ENCODE measurements at places on chromosomes 6 and 20.

DNA sequence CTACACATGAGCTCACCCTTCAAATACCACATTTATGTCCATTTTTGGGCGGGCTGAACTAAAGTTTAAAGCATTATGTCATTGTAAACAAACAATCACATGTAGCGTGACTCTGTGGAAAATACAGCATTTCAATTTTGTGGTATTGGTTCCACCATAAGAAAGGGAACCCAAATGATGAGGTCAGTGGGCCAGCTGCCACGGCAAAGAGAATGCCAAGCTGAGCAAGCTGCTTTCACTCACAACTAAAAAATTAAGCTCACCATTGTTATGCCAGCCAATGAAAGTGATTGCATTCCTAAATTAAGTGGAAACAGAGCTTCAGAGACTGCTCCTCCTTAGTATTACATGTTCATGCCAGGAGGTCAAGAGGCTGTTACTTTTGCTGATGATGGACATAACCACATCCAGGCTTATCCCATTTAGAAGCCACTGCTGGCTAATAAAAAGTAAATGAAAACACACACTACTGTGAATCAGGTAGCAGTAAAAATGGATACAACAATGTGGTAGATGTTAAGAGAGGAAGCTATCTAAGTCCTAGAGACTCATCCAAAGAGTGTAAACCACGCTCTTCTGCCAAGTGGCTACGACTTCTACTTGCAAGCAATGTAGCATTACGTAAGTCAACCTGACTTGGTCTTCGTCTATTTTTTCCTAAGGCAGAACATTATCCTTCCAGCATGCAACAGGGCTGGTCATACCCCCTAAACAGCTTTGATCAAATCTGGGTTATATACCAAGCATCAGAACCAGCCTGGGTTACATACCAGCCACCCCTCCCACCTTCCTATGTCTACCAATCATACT, 164.8 kb downstream of the BACH2 start:
- DNase-seq: no peak

- no peak for DNase-seq
These were observed 141.1 kb upstream of the SLC24A3 start for GRCh38 chr20:19071446-19071725.

- no peak for DNase-seq
These were observed 208.5 kb upstream of the CITED2 start for GRCh38 chr6:139582956-139583355.

GRCh38 chr6:29631860-29632731, 887 bp downstream of the GABBR1 start:
- no peak for DNase-seq

DNA sequence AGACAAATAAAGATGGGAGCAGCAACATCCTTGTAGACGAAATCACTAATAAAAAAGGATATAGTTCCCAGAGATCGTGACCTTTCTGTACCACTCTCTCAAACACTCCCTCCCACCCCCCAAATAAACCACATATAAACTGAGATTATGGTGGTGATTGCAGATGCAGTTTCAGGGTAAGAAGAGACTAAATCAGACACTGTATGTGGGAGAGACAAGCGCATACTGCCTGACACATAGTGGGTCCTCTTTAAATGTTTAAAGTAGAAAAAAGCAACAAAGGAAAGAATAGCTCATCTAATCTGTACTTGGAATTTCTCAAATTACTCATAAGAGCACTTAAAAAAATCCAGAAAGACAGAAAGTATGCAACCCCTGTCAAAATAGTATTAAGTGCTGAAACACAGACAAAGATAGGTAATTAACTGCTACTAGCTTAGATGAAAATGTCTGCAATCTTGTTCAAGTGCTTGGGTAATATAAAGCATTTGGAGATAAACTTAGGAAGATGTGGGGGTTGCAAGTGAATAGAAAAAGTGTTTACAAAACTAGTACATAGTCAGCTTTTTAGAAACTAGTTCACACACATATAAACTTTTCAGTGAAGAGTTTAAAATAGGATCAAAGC, 151.6 kb downstream of the BACH2 start:
- no peak for DNase-seq

DNA sequence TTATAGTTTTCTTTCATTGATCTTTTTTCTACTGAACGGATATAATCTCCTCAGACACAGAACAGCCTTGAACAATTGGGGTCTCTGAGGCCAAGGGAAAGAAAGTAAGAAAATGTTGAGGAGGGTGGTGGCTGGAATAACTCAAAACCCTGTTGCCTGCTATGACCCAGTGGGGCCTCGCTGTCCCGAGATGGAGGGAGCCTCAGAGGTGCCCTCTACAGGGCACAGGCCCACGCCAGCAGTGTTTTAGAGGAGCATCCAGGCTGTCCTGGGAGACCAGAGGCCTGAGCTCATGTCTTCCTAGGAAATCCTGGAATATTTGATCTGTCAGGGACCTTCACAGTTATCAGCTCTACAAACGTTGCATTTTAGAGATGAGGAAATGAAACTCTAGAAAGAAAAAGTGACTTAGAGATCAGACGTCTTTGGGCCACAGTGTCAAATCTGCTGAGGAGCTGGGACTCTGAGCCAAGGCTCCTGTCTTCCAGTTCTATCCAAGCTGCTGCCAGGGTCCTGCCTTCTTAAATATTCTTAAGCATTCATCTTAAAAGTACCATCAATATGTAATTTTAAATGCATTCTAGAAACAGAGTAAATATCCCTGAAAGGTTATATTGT, 26.3 kb downstream of the ALDH5A1 start:
- DNase-seq: no peak

- no peak for DNase-seq
These were observed 38.7 kb downstream of the NCOA7 start for GRCh38 chr6:125829433-125829832.

DNA sequence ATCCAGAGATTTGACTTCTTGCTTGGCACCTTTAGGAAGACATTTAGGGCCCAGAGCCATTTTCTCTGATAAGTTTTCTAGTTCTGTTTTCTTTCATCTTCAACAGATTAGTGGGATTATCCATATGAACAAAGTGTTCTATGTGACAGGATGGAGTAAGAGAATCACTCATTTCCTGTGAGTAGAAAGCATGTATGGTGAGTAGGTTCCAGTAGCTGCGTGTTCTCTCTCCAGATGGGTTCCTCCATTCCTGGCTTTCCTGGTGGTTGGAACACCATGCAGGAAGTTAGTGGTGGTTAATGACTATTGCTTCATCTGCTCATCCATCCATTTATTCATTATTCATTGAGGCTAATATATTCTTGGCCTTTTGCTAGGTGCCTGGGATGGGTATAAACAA, 54.0 kb downstream of the EFCAB8 start:
- DNase-seq: no peak

GRCh38 chr6:14665827-14666724, 548.5 kb downstream of the CD83 start:
- DNase-seq: no peak

- DNase-seq: no peak
These were observed 53.6 kb upstream of the BHLHE23 start for GRCh38 chr20:63060057-63060991.

DNA sequence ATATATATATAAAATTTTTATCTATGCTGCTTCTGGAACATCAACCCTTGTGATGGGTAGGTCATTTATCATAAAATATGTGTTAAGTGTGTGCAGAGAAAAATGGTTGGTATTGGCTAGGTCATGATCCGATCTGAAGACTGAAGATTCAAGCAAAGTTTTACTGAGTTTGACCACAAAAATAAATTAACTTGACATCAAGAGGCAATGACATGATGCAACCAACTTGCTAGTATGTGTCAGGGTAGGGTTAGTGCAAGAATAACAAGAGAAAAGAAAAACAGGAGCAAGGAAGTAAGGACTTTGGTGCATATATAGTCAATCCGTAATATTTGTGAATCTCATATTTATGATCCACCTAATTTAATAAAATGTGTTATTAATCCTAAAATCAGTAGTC, 1202.0 kb upstream of the ADGRB3 start:
- DNase-seq: no peak

GRCh38 chr20:2385496-2385895, 4.8 kb downstream of the TGM6 start:
- DNase-seq: no peak

GRCh38 chr20:24981790-24982189, 10.8 kb downstream of the APMAP start:
- no peak for DNase-seq

- DNase-seq: no peak
These were observed 20.4 kb upstream of the MEP1A start for GRCh38 chr6:46772762-46773161.

- no peak for DNase-seq
These were observed 3.8 kb upstream of the DYNLRB1 start for GRCh38 chr20:34512266-34512954.

DNA sequence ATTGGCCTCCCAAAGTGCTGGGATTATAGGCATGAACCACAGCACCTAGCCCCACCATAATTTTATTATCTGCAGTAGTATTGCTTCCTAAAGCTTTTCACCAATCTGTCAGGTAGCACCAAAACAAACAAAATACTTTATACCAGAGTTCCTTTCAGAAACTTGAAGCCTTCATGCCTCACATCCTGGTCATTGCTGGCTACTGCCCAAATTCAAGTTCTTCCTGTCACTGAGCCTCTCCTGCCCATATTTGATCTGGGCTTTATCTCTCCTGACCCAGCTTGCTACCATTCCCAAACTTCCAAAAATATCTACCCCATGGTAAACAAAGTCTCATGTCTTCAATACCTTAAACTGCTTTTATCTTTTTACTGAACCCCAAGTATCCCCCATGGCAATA, 34.9 kb upstream of the DST start:
- no peak for DNase-seq

GRCh38 chr20:24851346-24852019, 97.6 kb upstream of the CST7 start:
- DNase-seq: no peak

- no peak for DNase-seq
These were observed 80.0 kb upstream of the FUT9 start for GRCh38 chr6:95935736-95936135.

DNA sequence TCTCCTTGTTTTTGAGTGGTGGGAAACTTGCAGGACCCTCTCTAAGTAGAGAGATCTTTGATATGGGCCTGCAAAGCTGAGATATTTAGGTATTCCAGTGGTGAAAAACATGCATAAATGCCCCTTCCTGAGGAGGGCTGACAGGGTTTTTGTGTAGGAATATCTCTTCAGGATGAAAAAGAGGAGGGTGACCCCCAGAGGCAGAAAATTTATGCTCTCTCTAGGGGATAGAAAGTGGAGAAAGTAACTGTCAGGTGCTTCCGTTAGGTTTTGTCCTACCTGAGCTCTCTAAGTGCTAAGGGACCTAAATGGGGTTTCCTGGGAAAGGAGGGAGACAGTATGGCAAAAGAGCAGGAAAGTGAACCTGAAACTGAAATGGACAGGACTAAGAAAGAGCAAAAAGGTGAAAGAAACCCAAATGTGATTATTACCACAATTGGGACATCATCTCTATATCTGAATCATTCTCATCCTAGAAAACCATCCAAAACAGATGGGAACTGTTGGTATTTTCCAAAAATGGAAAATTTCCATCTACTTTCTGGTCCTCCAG, 2.0 kb downstream of the COL19A1 start:
- DNase-seq: no peak

GRCh38 chr6:15620611-15621010, 42.2 kb downstream of the DTNBP1 start:
- DNase-seq: no peak

GRCh38 chr6:4066029-4066755, 12.7 kb downstream of the FAM217A start:
- no peak for DNase-seq

DNA sequence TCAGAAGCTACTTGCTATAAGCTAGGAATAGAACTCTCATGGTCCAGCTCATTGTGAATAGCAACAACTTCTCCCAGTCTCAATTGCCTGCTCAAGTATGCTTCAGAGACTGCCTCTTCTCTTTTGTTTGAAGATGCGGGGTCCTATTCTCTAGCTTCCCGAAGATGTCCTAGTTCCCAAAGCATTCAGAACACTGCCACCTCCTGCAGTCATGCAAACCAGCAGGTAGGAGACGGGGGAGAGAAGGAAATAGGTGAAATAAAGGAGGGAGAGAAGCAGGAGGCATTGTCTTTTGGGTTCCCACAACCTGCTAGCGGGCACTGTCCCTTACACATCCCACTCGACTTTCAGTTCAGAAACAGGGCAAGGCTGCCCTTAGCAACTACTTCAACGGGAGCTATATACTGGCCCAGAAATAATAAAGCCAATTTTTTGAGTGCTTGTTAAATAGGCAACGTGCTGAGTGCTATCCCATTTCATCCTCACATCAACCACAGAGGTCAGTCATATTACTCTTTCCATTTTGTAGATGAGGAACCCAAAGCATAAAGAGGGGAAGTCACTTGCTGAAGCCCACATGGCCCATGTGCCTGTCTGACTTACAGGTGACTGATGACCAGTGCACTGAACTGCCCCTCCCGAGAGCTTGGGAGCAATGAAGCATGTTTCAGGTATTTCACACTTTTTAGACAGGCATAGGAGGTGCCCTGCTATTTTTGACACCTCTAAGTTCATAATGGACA, 61.9 kb upstream of the ATXN1 start:
- DNase-seq: no peak

GRCh38 chr6:46690141-46690755, 2.6 kb downstream of the TDRD6 start:
- no peak for DNase-seq

- no peak for DNase-seq
These were observed 159.5 kb upstream of the PTPN1 start for GRCh38 chr20:50350510-50351249.

GRCh38 chr6:1004885-1005630, 306.8 kb upstream of the FOXQ1 start:
- no peak for DNase-seq

DNA sequence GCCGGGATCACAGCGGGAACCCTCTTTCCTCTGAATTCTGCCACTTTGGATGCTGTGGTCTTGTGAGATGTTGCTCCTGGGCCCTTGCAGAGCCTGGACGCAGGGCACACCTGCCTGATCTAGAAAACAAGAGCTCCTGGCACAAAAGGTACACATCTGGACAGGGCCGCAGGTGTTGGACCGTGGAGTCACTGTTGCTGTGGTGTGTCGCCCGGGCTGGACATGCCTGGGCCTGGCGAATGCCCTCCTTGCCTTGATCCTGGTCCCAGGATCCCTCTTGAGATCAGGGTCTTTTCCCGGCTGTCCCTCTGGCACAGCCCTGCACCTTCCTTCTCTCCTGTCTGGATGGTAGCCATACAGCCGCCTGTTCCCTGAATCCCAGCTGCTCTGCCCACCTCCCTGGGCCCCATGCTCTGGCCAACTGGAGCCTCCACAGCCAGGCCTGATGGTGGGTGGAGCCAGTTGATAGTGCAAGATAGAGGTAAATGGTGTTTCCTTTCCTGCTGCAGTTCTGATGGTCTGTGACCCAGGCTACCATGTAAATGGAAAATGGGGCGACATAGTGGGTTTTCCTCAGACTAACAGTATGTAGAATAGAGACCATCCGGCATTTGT, 5.0 kb downstream of the FOXP4 start:
- DNase-seq: no peak

- no peak for DNase-seq
These were observed 376.9 kb downstream of the RNGTT start for GRCh38 chr6:88586371-88587149.

GRCh38 chr6:53679446-53679933, 13.9 kb upstream of the KLHL31 start:
- DNase-seq: no peak

Data from stimulated activated CD4-positive, alpha-beta T cell treated with anti-CD3 and anti-CD28 coated beads, Interleukin-1b, Interleukin-23, amount 100 ng/mL, for 1 hour (primary cell).